ENCODE measurements at places on chromosomes 12 and 14. TPM values are rescaled to one million over a fixed set of nuclear protein-coding genes. Genes with fewer than 3 reads are reported as not detected.

SLC38A6 gene
- polyA plus RNA-seq = 17.8 TPM

IL26 gene
- not detected for polyA plus RNA-seq

PLEKHG7 gene
- 0.52 TPM for polyA plus RNA-seq

TMEM63C gene
- 1.0 TPM for polyA plus RNA-seq

HVCN1 gene
- polyA plus RNA-seq = 10.3 TPM

AMDHD1 gene
- 0.92 TPM for polyA plus RNA-seq

KCNK10 gene
- polyA plus RNA-seq = 0.22 TPM

KERA gene
- polyA plus RNA-seq = 0.08 TPM

FAIM2 gene
- 3.0 TPM for polyA plus RNA-seq

MEG3 gene
- 309 TPM for polyA plus RNA-seq

SPTSSA gene
- 33.5 TPM for polyA plus RNA-seq

MTERF2 gene
- polyA plus RNA-seq = 30.2 TPM

RTL1 gene
- 0.08 TPM for polyA plus RNA-seq

GYS2 gene
- not detected for polyA plus RNA-seq

PLEKHH1 gene
- 77.1 TPM for polyA plus RNA-seq

KLRG1 gene
- polyA plus RNA-seq = 3.1 TPM

MORN3 gene
- 2.4 TPM for polyA plus RNA-seq

COX8C gene
- polyA plus RNA-seq = 0.33 TPM

POTEM gene
- not detected for polyA plus RNA-seq

NTN4 gene
- polyA plus RNA-seq = 103 TPM

NPFF gene
- polyA plus RNA-seq = not detected

CLEC1B gene
- polyA plus RNA-seq = 2.0 TPM

KRT83 gene
- not detected for polyA plus RNA-seq

Measured in left renal cortex interstitium (tissue), 4 donors.